ENCODE measurements at places on chromosomes 4 and X. TPM values are rescaled to one million over a fixed set of nuclear protein-coding genes. Genes with fewer than 3 reads are reported as not detected.

DNA sequence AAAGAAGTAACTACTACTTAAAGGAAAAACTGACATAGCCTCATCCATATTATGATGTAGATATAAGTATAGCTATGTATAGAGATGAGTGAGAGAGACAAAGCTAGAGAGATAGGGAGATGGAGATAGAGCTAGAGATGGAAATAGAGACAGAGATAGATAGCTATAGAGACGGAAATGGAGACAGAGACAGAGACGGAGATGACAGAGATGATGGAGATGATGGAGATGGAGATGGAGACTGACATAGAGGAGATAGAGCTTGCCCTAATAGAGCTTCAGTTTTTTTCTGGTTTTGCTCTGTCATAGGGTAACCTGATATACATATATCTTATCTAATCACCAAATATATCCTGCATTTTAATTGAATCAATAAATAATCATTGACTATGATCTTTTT lies 4.3 kb downstream of the EDNRA start:
- no peaks in the 10 kb centered on the region for H3K36me3 ChIP-seq
- no peak for DNase-seq
- H3K4me3 ChIP-seq: no peak overlapping the region

Gene RPS6KA3
- total RNA-seq: 20.9 TPM

Gene CNKSR2
- not detected for total RNA-seq

Gene SHISA3
- total RNA-seq: 6.3 TPM

Gene SSX2B
- not detected for total RNA-seq

DNA sequence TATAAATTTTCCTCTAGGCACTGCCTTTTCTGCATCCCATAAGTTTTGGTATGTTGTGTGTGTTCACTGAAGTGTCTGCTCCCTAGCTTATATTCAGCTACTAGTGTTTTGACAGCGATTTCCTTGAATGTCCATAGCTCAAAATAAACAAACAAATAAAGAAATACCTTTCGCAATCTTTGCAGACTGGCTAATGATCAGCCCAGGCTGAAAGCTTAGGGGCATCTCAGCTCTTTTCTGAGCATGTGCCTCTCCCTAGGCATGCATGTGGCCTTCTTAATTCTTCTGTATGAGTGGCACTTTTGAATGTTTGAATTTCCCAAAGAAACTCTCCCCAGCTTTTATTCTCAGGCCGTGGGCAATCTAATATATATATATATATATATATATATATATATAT lies 44.6 kb upstream of the SHROOM4 start:
- H3K4me1 ChIP-seq: no peaks in the 10 kb centered on the region
- H3K4me3 ChIP-seq: no peak overlapping the region
- no peaks in the 10 kb centered on the region for H3K27me3 ChIP-seq
- H3K27ac ChIP-seq: no peak overlapping the region

GRCh38 chr4:101678180-101678579 lies 112.3 kb upstream of the BANK1 start:
- H3K27me3 ChIP-seq: no peaks in the 10 kb centered on the region
- no peak overlapping the region for H3K4me3 ChIP-seq
- H3K27ac ChIP-seq: no peak overlapping the region
- DNase-seq: no peak
- no peaks in the 10 kb centered on the region for H3K36me3 ChIP-seq

DNA sequence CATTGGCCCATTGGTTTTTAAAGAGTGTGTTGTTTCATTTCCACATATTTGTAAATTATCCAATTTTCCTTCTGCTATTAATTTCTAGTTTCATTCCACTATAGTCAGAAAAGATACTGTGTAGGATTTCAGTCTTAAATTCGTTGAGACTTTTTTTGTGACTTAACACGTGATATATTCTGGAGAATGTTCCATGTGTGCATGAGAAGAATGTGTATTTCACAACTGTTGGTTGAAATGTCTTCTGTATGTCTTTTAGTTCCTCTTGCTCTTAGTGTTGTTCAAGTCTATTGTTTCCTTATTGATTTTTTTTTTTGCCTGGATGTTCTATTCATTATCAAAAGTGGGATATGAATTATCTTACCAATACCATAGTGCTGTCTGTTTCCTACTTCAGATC lies 606.9 kb downstream of the RPA4 start:
- H3K4me1 ChIP-seq: no peaks in the 10 kb centered on the region
- no peak overlapping the region for H3K4me3 ChIP-seq
- no peaks in the 10 kb centered on the region for H3K27me3 ChIP-seq
- no peak overlapping the region for H3K27ac ChIP-seq

Gene MAP9
- 4.9 TPM for total RNA-seq

- no peaks in the 10 kb centered on the region for H3K27me3 ChIP-seq
- no peak for DNase-seq
- no peaks in the 10 kb centered on the region for H3K36me3 ChIP-seq
- H3K27ac ChIP-seq: no peak overlapping the region
- no peaks in the 10 kb centered on the region for H3K4me1 ChIP-seq
- no peak overlapping the region for H3K4me3 ChIP-seq
Observed at GRCh38 chr4:41656572-41657520, 91.7 kb downstream of the PHOX2B start.

Gene MFAP3L
- total RNA-seq: not detected

GRCh38 chr4:65645185-65645584 lies 25.1 kb downstream of the EPHA5 start:
- no peak overlapping the region for H3K27ac ChIP-seq
- no peak overlapping the region for H3K4me3 ChIP-seq
- H3K27me3 ChIP-seq: no peaks in the 10 kb centered on the region
- no peaks in the 10 kb centered on the region for H3K4me1 ChIP-seq
- no peaks in the 10 kb centered on the region for H3K36me3 ChIP-seq

Data from GM12878 (cell line).